ENCODE measurements at places on chromosomes 3 and 15. TPM values are rescaled to one million over a fixed set of nuclear protein-coding genes. Genes with fewer than 3 reads are reported as not detected.

DNA sequence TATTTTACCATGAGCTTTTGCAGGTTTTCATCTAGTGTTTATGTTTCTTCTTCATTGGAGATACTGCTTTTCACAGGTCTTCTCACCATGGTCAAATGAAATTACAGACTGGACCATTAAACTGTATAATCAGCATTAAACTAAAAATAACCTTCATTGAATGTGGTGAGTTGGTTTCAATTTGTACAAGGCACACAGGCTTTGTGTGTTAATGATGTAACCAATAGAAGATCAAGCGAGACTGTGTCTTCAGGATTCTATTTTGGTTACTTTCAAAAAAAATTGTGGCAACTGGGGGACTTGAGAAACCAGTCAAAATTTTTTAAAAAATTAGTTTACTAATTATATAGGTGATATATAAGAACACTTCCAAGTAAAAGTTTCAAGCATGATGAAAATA is 54.3 kb upstream of the GCSAM start:
- DNase-seq = no peak
- no peaks in the 10 kb centered on the region for H3K27me3 ChIP-seq
- H3K4me3 ChIP-seq = no peak overlapping the region
- H3K36me3 ChIP-seq = no peaks in the 10 kb centered on the region
- H3K27ac ChIP-seq = no peak overlapping the region
- no peaks in the 10 kb centered on the region for H3K4me1 ChIP-seq

- H3K27ac ChIP-seq = no peak overlapping the region
- no peak overlapping the region for H3K4me3 ChIP-seq
- no peak for DNase-seq
- H3K36me3 ChIP-seq = no peaks in the 10 kb centered on the region
- no peaks in the 10 kb centered on the region for H3K27me3 ChIP-seq
Observed at GRCh38 chr3:146130881-146131371, 30.1 kb downstream of the PLOD2 start.

DNA sequence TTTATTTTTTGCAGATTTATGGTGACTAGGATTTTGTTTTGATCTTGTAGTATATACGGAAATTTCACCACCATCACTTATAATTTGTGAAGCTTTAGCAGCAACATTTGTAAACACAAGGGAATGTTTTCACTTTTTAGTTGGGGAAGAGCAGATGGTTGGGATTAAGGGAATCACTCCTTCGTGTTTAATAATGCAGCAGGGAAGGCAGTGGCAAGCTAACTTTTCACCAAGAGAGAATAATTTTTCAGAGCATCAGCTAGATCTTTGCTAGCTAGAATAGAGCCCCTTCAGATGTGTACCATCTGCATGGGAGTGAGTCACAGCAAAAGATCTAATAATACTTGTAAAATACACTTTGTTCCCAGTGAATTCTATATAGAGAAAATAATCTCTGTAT is 632.7 kb downstream of the CADM2 start:
- H3K36me3 ChIP-seq = no peaks in the 10 kb centered on the region
- H3K4me3 ChIP-seq = no peak overlapping the region
- no peak for DNase-seq

DNA sequence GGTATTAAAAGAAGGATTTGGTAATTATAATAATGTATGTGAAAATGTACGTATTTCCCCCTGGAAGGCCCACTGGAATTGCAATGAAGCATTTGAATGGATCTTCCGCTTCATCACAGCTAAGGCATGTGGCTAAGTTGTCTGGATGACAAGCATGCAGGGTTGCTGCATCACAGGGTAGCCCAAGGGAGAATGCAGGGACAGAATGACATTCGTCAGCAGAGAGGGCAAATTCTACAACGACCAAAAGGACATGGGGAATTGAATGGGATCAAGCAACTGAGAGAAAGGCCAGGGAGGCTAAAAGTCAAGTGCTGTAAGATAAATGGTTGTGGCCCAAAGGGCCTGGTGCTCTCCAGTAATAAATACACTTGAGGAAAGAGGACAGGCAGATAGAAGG is 95.4 kb downstream of the ISL2 start:
- H3K27me3 ChIP-seq = no peaks in the 10 kb centered on the region
- H3K27ac ChIP-seq = no peak overlapping the region
- DNase-seq = no peak
- no peak overlapping the region for H3K4me3 ChIP-seq

GRCh38 chr3:9196020-9196419 is 53.4 kb downstream of the SRGAP3 start:
- no peaks in the 10 kb centered on the region for H3K36me3 ChIP-seq
- no peak overlapping the region for H3K27ac ChIP-seq
- no peak for DNase-seq
- H3K4me3 ChIP-seq = no peak overlapping the region

- no peaks in the 10 kb centered on the region for H3K36me3 ChIP-seq
- no peak overlapping the region for H3K27ac ChIP-seq
- no peaks in the 10 kb centered on the region for H3K4me1 ChIP-seq
- no peak for DNase-seq
- no peaks in the 10 kb centered on the region for H3K27me3 ChIP-seq
- H3K4me3 ChIP-seq = no peak overlapping the region
Observed at GRCh38 chr3:79954756-79955155, 187.0 kb upstream of the ROBO1 start.

- no peaks in the 10 kb centered on the region for H3K36me3 ChIP-seq
- DNase-seq = no peak
- no peak overlapping the region for H3K27ac ChIP-seq
- H3K4me1 ChIP-seq = no peaks in the 10 kb centered on the region
- no peaks in the 10 kb centered on the region for H3K27me3 ChIP-seq
Observed at GRCh38 chr3:82355228-82355627, 593.8 kb upstream of the GBE1 start.

DNA sequence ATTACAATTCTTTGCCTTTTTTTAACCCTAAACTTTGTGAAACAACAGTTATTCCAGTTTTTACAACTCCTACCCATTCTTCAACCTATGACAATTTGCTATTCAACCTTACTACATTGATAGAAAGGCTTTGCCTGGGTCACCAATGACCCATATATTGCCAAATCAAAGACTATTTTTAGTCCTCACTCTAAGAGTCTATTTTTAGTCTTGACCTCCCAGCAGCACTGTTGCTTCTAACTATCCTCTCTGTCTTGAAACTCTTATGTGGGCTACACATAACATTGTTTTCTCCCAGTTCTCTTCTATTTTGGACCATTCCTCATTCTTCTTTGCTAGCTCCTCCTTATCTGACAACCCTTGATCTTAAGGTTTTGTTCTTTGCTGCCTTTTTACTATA is 71.4 kb downstream of the C3orf80 start:
- no peak overlapping the region for H3K27ac ChIP-seq
- no peak overlapping the region for H3K4me3 ChIP-seq
- H3K36me3 ChIP-seq = peaks cover under 1% of the 10 kb centered on the region
- no peaks in the 10 kb centered on the region for H3K27me3 ChIP-seq
- no peak for DNase-seq

TERC gene
- total RNA-seq = 12.5 TPM

TADA3 gene
- 45.6 TPM for total RNA-seq

GOLGA8S gene
- 0.12 TPM for total RNA-seq

PPP1R14D gene
- not detected for total RNA-seq

TGM5 gene
- total RNA-seq = 0.42 TPM

All from B cell (primary cell).